ENCODE measurements at places on chromosomes 2 and 18.
A peak's percentile ranks its signal among the peaks of the same experiment; 100 is the strongest.

DNA sequence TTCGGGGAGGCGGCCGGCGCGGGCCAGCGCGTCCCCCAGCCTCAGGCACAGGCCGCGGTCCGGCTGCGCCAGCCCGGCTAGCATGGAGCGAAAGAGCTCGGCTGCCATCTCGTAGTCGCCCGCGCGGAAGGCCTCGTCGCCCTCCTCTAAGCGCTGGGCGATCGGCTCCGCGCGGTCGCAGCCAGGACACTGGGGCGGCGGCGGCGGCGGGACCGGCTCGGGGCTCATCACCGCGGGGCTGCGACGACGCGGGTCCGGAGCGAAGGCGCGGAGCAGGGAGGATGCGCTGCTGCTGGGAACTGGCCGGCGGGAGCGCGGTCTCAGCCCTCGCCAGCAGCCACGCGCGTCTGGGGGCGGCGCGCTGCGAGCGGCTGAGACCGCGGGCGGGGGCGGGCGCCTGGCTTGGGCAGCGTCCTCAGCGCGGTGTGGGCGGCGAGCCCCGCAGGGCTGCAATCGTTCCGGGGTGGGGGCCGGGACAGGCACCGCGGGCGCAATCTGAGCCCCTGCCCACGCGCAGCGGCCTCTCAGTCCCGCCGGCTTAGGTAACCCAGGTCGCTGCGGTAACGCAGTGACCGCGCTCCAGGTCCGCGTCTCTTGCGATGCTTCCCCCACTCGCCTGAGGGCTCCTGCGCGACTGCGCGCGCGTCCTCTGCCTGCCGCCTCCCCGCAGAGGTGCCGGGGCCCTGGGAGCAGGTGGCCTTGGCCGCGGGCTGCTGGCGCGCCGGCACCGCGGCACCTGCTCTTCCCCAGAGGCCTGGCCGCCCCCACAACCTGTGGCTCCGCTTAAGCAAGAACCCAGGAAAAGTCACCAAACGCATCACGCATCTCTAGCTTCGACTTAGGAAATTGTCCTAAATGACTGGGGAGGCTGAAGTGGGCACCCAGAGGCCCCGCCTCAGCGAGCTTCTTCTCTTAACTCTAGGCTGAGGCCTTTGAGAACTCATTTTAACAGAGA, at the start of gene LONRF2:
Gene LONRF2 (minus strand): TSS at position 636 of the 955 bp plus-strand sequence. CDS start 408 bp downstream, at position 228.
- DNase-seq, result peak; percentile 83

- DNase-seq, result peak; percentile 57
These were observed 1.5 kb downstream of the PROM2 start for GRCh38 chr2:95275601-95276243.

GRCh38 chr2:19747310-19748072, 154.3 kb downstream of the TTC32 start:
- no peak for DNase-seq

GRCh38 chr2:119254601-119255080, 31.0 kb downstream of the STEAP3 start:
- DNase-seq, result no peak

- no peak for DNase-seq
These were observed 15.8 kb downstream of the TMEM131 start for GRCh38 chr2:97979904-97980303.

DNA sequence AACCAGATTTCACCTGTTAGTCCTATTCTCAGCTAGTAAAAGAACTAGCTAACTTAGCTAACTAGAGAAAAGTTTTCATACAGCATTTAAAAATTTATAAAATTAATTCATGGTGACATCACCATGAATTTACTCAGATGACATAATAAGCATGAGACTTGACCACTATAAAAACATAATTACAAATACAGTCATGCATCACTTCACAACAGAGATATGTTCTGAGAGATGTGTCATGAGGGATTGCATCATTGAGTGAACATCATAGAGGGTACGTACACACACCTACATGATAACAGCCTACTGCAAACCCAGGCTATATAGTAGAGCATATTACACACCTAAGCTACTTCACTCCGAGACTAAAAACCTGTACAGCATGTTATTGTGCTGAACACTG, 481.3 kb upstream of the CHAC2 start:
- DNase-seq, result no peak

DNA sequence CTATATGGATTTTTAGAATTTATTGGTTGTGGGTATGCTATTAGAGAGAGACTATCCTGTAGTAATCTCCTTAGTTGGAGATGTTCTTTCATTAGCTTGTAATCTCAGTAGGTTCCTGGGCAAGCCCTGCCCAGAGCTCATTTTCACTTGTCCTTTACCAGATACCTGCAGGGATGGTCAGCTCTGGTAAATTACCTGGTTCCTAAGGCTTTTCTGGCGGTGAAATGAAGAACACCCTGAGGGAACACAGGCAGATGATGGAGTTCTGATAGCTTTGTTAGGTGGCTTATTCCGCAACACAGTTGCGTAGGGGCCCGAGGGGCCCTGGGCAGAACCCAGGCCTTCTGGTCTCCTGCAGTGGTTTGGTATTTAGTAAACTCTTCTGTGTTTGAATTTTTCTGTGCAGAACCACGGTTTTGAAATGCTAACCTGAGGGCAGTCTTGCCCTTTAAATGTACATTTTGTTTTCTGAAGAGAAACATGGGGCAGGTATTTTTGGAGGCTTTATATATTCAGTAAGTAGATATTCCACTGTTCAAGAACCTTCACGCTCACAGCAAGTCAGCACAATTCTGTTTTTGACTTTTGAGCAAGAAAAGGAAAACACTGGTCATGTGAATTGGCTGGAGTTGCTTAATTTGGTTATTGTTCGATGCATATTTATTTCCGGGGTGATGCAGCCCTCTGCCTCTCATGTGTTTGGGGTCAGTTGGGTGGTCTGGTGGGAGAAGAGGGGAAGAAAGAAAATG, 22.4 kb downstream of the ZNF532 start:
- DNase-seq, result no peak

DNA sequence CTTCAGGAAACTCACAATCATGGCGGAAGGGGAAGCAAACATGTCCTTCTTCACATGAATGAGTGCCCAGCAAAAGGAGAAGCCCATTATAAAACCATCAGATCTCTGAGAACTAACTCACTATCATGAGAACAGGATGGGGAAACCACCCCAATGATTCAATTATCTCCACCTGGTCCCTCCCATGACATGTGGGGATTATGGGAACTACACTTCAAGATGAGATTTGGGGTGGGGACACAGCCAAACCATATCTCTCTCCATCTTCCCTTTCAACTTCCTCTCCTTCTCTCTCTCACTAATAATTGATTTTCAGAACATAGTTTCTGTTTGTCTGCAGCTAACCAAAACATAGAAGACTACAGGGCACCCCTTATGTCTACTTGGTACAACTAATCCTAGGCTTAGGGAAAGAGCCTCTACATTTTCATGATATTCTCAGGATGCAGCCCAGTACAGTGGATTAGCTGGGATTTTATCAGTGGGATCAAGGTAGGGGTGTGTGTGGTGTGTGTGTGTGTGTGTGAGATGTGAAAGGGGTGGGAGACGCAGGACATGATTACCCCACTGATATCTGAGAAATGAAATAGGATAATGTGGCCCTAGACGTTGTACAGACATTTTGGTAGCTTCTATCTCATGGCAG, 2.8 kb upstream of the ATF2 start:
- DNase-seq, result no peak

- DNase-seq, result no peak
These were observed 22.8 kb downstream of the EHD3 start for GRCh38 chr2:31256611-31257382.

Data from upper lobe of right lung (tissue), 1 donor.